WTC11 (cell line): ENCODE measurements at places on chromosomes 2 and 18. TPM values are rescaled to one million over a fixed set of nuclear protein-coding genes. Genes with fewer than 3 reads are reported as not detected.
A peak's percentile ranks its signal among the peaks of the same experiment; 100 is the strongest.

Gene ANKAR
- 1.3 to 2.9 TPM (median 1.6 TPM) in 3 replicates for total RNA-seq

Gene CD8B2
- 0.09 TPM in 1 of 3 replicates, not detected in the others for total RNA-seq

Gene LCT
- total RNA-seq: 0.02 TPM in 1 of 3 replicates, not detected in the others

Gene YES1
- total RNA-seq: 89.7 to 113 TPM (median 96.6 TPM) in 3 replicates

Gene ITPRIPL1
- total RNA-seq: 11.7 to 17.3 TPM (median 13.7 TPM) in 3 replicates

Gene RTP5
- total RNA-seq: not detected in 3 replicates

Gene IL1A
- 0.34 to 0.55 TPM (median 0.42 TPM) in 3 replicates for total RNA-seq

GRCh38 chr2:45390441-45390840 is 220.6 kb downstream of the SRBD1 start:
- H3K27ac ChIP-seq: peak overlapping the region; percentile 98
- peak overlapping the region; percentile 16 for H3K4me3 ChIP-seq
- DNase-seq: no peak
- H3K4me1 ChIP-seq: peaks cover 62% of the 10 kb centered on the region

- H3K27ac ChIP-seq: no peak overlapping the region
- H3K4me1 ChIP-seq: no peaks in the 10 kb centered on the region
- H3K4me3 ChIP-seq: no peak overlapping the region
- peaks cover 17% of the 10 kb centered on the region for H3K27me3 ChIP-seq
These were observed 455.7 kb downstream of the TSN start for GRCh38 chr2:122210898-122211856.

DNA sequence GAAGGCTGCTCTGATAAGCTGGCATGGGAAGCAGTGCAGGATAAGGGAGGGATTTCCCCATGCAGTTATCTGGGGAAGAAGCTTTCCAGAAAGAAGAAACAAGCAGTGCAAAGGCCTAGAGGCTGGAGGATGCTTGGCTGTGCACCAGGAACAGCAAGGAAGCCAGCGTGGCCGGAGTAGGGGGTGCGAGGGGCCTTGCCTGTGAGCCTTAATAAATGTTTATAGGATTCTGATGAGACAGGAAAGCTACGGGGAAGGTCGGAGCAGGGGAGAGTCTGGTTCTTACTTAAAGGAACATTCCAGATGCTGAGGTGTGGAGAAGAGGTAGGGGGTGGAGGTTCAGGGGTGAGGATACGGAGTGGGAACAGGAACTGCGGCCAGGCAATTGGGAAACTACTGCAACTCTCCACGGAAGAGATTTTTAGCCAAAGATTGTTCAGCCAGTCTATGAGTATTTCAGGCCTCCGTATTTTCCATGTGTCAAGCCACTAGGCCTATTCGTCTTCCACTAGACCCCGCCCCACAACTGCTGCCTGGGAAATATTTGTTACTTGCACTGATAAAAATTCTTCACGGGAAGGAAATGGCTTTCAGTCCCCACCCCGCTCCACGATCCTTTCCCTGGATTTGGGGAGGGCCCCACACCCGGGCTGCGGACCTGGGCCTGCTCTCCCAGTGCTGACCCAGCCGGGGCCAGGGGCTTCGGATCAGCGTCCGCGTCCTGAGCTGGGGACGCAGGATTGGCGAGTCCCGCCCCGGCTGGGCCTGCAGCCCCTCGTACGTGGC is 516 bp downstream of the EIF2AK2 start:
- H3K36me3 ChIP-seq: peaks cover 16% of the 10 kb centered on the region
- no peaks in the 10 kb centered on the region for H3K27me3 ChIP-seq
- peaks cover 36% of the 10 kb centered on the region for H3K4me1 ChIP-seq
- peak overlapping the region; percentile 89 for H3K27ac ChIP-seq

DNA sequence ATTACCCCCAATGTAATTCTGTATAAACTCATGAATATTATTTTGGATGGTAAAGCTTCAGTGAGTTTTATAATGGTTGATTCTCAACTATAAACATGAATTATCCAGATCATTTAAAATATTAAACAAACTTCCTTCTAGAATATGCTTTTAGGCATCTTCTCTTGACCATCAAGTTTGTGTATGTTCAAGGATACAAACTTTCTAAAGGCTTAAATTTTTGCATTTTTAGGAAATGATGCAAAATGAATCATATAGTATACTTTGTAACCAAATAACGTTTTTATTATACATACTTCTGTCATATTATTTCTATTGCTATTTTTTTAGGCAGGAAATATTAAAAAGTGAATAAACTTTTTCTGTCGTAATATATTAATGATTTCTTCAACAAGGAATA is 62.8 kb downstream of the OSBPL6 start:
- no peaks in the 10 kb centered on the region for H3K36me3 ChIP-seq
- H3K4me3 ChIP-seq: no peak overlapping the region
- no peak for DNase-seq

- DNase-seq: no peak
- no peak overlapping the region for H3K27ac ChIP-seq
- H3K4me3 ChIP-seq: no peak overlapping the region
- no peaks in the 10 kb centered on the region for H3K4me1 ChIP-seq
- no peaks in the 10 kb centered on the region for H3K27me3 ChIP-seq
These were observed 47.8 kb upstream of the CAVIN2 start for GRCh38 chr2:191894681-191895147.

GRCh38 chr2:100757621-100758394 is 62.1 kb upstream of the NPAS2 start:
- no peaks in the 10 kb centered on the region for H3K27me3 ChIP-seq
- no peak for DNase-seq
- no peaks in the 10 kb centered on the region for H3K36me3 ChIP-seq
- H3K27ac ChIP-seq: no peak overlapping the region
- no peak overlapping the region for H3K4me3 ChIP-seq

- H3K36me3 ChIP-seq: no peaks in the 10 kb centered on the region
- peaks cover 8% of the 10 kb centered on the region for H3K4me1 ChIP-seq
- no peak for DNase-seq
- no peak overlapping the region for H3K4me3 ChIP-seq
These were observed 113.7 kb upstream of the NRP2 start for GRCh38 chr2:205568620-205569019.

DNA sequence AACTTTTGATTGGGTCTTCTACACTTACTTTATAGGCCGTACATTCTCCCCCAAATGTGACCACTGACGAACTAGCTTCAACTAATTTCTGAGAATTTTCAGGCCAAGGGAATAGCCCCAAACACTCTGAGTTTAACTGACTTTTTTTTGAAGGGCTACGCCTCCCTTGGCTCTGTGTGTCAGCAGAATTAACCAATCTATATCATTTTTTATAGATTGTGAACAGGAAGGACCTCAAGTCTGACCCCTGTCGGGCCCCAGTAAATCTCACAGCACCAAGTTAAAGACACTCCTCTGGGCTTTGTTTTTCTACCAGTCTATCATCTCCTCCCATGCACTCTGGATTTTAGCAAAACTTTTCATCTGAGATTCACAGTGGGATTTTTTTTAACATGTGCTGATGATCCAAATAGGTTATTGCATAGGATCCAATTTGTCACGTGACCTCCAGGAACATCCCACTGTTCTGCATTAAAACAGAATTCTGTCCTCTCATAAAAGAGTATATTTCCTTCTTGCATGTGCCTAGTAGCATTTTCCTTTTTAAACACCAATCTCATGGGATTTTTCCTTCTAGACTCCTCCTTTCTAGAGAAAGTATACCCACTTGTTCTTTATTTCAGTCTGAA is 307.1 kb downstream of the OSR1 start:
- no peak overlapping the region for H3K4me3 ChIP-seq
- H3K27me3 ChIP-seq: no peaks in the 10 kb centered on the region
- no peaks in the 10 kb centered on the region for H3K36me3 ChIP-seq
- no peaks in the 10 kb centered on the region for H3K4me1 ChIP-seq

DNA sequence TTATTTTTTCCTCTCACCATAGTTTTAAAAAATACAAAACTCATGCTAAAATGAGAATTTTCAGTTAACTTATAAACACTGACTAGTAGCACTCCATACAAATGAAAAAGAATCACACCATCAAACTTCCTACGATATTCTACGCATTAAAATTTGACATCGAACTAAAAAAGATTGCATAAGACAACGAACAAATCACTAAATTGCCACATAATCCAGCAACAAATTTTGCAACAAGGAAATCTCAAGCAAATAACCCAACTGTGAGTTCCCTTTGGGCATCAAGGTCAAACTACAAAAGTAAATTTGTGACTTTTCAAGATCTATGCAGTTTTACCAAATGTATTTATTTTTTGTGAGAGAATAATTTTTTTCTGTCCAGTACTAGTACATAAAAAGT is 1.5 kb downstream of the MAP3K2 start:
- DNase-seq: no peak
- peaks cover 3% of the 10 kb centered on the region; the same call in 1 of the 2 replicates for H3K36me3 ChIP-seq
- H3K4me3 ChIP-seq: peak overlapping the region; percentile 93
- no peaks in the 10 kb centered on the region; the same call in 1 of the 2 replicates for H3K27me3 ChIP-seq

- H3K4me1 ChIP-seq: peaks cover 15% of the 10 kb centered on the region
- no peak overlapping the region for H3K4me3 ChIP-seq
- H3K27ac ChIP-seq: peak overlapping the region; percentile 8
- peaks cover 17% of the 10 kb centered on the region for H3K36me3 ChIP-seq
These were observed 21.9 kb downstream of the INO80D start for GRCh38 chr2:206064077-206064476.

DNA sequence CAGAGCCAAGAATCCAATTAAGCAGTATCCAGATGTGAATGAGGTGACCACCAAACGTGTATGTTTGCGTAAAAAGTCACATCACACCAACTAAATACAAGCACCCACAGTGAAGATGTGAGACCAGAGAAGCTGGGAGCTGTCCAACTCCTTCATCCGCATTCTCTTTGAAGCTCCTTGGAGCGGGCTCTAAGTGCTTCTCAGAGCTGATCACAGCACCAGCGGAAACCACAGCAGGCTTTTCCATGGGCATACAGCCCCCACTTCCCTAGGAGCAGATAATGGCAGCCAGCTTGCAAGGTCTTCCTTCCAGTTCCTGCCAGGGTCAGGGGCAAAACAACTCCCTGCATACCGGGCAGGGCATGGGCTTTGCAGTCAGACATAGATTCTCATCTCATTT is 36.4 kb downstream of the REEP1 start:
- no peaks in the 10 kb centered on the region for H3K36me3 ChIP-seq
- no peak overlapping the region for H3K4me3 ChIP-seq
- no peak for DNase-seq
- H3K27ac ChIP-seq: no peak overlapping the region
- peaks cover 17% of the 10 kb centered on the region for H3K4me1 ChIP-seq
- no peaks in the 10 kb centered on the region for H3K27me3 ChIP-seq

GRCh38 chr2:42238644-42239288 is 69.6 kb downstream of the EML4 start:
- peak; percentile 47 for DNase-seq
- H3K4me1 ChIP-seq: peaks cover 6% of the 10 kb centered on the region
- H3K27ac ChIP-seq: no peak overlapping the region
- no peaks in the 10 kb centered on the region for H3K27me3 ChIP-seq

DNA sequence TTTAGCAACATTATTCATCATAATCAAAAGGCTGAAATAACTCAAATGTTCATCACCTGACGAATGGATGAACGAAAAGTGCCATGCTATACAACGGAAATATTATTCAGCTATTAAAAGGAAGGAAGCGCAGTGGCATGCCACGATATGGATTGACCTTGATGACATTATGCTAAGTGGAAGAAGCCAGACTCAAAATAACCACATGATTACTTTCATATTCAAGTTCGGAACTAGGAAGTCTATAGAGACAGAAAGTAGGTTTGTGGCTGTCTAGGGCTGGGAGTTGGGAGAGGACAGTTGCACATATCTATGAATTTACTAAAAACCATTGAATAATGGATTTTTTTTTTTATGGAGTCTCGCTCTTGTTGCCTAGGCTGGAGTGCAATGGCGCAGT is 13.4 kb upstream of the PDIA6 start:
- no peak overlapping the region for H3K4me3 ChIP-seq
- H3K27ac ChIP-seq: no peak overlapping the region
- H3K4me1 ChIP-seq: no peaks in the 10 kb centered on the region; the same call in 1 of the 2 replicates
- no peaks in the 10 kb centered on the region for H3K36me3 ChIP-seq
- DNase-seq: no peak

GRCh38 chr2:142866426-142866825 is 11.0 kb upstream of the KYNU start:
- H3K4me1 ChIP-seq: peaks cover 5% of the 10 kb centered on the region
- H3K27me3 ChIP-seq: no peaks in the 10 kb centered on the region
- no peak for DNase-seq
- H3K4me3 ChIP-seq: no peak overlapping the region
- H3K27ac ChIP-seq: no peak overlapping the region

- H3K27me3 ChIP-seq: no peaks in the 10 kb centered on the region; the same call in none of the 2 replicates
- no peak for DNase-seq
- peaks cover 3% of the 10 kb centered on the region; the same call in 1 of the 2 replicates for H3K36me3 ChIP-seq
- H3K27ac ChIP-seq: no peak overlapping the region
- no peaks in the 10 kb centered on the region for H3K4me1 ChIP-seq
These were observed 102.0 kb downstream of the TMEM18 start for GRCh38 chr2:575030-575726.

GRCh38 chr2:10372203-10372861 is 69.6 kb downstream of the HPCAL1 start:
- no peak overlapping the region for H3K4me3 ChIP-seq
- peak overlapping the region; percentile 45; the same call in 1 of the 2 replicates for H3K27ac ChIP-seq
- no peaks in the 10 kb centered on the region for H3K36me3 ChIP-seq
- peaks cover 20% of the 10 kb centered on the region for H3K4me1 ChIP-seq
- no peaks in the 10 kb centered on the region for H3K27me3 ChIP-seq
